ENCODE measurements at places on chromosomes 16 and 17.

- DNase-seq = no peak
Observed at GRCh38 chr16:24145927-24146326, 110.2 kb upstream of the CACNG3 start.

- DNase-seq = peak; percentile 11
Observed at GRCh38 chr17:15999974-16000827, 577 bp downstream of the TTC19 start.

- peak; percentile 79 for DNase-seq
Observed at GRCh38 chr16:49701789-49702494, 154.0 kb downstream of the ZNF423 start.

GRCh38 chr16:24504472-24505345 lies 34.7 kb upstream of the RBBP6 start:
- DNase-seq = peak; percentile 72

DNA sequence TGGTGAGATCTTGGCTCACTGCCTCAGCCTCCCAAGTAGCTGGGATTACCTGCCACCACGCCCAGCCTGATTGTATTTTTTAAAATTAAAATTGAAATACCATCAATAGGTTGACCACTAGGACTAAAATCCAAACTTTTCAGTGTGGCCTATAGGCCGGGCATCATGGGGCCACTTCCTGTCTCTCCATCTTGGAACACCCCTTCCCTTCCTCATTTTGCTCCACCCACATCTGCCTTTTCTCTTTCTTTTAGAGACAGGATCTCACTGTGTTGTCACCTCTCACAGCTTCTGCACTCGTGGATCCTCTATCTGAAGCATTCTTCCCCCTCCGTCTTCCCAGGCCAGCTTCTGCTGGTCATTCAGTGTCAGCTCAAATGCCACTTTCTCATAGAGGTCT lies 57.0 kb downstream of the BMERB1 start:
- no peak for DNase-seq

- DNase-seq = peak; percentile 65
Observed at GRCh38 chr17:879546-880442, 97.6 kb downstream of the MRM3 start.

- DNase-seq = no peak
Observed at GRCh38 chr17:37506678-37507077, 17.0 kb downstream of the DUSP14 start.

DNA sequence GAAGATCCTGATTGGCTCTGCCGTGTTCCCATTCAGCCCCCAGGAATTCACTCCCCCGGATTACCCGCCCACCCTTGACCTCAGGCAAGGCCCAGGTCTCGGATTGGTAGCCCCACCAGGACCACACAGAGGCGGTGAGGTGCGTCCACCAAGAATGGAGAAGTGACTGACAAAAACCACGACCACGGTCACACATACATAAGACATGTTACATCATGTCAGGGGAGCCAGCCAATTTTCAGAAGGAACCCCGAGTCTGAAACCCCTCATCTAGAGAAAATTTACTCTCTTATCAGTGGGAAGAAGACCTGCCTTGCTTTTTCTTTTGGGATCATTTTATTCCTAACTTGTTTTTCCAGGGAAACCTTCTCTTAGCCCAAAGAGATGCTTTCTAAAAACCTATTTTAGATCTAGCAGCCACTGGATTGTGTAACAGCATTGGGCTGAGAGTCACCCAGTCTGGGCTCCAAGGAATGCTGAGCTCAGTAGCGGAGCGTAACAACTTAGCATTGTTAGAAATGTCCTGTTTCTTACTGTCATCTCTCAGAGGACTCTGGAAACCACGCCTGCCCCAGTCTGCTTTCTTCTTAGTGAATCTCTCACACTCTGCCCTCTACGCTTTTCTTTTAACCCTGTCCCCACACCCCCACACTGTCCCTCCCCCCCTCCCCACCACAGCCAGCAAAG lies 164.1 kb downstream of the CMIP start:
- DNase-seq = peak; percentile 62

DNA sequence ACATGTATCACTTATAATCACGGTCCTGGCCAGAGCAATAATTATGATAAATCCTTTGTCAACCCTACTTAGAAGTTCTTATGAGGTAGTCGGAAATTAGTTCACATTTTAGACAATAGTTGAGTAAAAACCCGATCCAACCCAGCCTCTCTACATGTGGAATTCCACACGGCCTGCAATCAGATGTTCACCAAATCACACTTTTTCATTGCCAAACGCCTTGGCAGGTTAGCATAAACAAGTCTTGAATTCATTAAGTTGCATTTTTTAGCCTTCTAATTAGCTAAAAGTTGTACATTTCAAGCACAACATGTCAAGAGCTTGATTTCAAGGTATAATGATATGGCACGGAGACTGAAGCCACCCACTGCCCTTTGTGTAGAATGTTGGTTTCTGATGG lies 65.3 kb downstream of the FOXL1 start:
- no peak for DNase-seq

DNA sequence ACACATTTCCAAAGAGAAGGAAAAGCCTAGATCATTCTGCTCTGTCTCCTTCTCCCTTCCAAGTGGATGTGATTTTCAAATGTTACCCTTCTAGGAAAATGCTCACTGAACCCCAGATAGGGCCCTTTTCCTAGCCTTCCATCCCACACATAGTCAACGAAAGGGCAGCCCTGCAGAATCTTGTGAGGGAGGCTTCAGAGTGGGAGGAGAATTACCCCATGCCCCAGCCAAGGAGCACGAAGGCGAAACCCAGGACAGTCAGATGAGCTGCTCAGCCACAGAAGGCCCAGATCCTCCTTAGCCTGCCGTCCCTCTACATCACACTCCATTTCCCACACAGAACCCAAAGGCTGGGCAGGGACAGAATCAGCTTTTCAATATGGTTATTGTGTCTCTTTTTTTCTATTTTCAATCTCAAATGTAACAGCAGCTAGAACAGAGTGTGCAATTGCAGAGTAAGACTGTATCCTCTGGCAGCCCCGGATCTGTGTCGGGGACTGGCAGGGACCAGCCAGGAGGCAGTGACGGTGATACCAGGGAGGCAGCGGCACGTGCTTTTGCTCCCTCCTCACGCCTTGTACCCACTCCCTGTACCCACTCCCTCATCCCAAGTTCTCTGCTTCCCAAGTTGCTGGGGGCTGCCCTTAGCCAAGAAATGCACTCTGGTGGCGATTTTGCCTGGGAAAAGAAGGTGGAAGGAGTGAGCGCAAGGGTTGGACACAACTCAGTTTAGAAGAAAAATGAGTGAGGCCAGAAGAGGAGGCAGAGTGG lies 3.7 kb upstream of the SDK2 start:
- no peak for DNase-seq

- no peak for DNase-seq
Observed at GRCh38 chr17:62688398-62689160, 61.1 kb downstream of the MRC2 start.

GRCh38 chr17:37770631-37771518 lies 26.0 kb upstream of the HNF1B start:
- DNase-seq = peak; percentile 17

DNA sequence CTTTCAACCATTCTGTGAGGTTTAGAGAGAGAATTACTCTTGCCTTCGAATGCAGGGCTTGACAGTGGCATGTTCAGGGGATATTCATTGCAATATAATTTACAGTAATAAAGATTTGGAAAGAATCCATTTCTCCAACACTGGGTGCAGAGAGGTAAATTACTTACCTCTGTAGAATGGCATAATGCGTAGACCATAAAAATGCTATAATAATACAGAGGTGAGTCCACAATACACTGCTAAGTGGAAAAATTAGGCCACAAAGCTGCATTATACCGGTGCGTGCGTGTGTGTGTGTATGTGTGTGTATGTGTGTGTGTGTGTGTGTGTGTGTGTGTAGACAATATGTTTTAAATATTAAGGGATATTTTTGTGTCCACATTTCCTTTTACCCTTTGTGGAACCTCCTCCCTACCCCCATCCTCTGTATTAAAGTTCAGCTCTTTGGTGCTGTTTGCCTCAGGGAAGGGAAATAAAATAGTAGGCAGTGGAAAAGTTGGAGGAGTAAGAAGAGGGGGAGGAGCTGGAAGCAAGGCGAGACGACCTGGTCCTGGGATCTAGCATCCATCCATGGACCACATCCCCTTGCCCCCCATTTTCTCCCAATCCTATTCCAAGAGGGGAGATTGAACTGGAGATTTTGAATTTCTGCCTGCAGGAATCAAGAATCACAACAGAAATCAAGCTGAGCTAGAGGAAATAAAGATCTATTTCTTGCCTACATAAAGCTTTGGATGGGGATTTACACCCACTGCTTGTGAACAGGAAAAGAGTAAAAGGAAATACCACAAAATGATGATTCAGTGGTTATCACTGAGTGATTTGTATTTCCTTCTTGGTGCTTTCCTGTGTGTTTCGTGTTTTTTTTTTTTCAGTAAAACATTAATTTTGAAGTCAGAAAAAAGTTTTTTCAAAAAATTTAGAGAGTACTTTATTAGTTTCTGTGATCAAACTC lies 124.8 kb downstream of the RGS9 start:
- no peak for DNase-seq

GRCh38 chr16:50683689-50684374 lies 2.7 kb upstream of the SNX20 start:
- DNase-seq = peak; percentile 37

All from muscle of back (tissue), 13 donors.